GM23248 (cell line): ENCODE measurements at places on chromosomes 7 and 10. TPM values are rescaled to one million over a fixed set of nuclear protein-coding genes. Genes with fewer than 3 reads are reported as not detected.

Gene SPDYE18
- polyA plus RNA-seq: not detected in 2 replicates

Gene EN2
- polyA plus RNA-seq: not detected in 2 replicates

Gene HABP2
- not detected in 2 replicates for polyA plus RNA-seq

Gene RTKN2
- 0.15 and 0.41 TPM in 2 replicates for polyA plus RNA-seq

Gene RNF148
- not detected in 2 replicates for polyA plus RNA-seq

Gene HMX2
- not detected in 2 replicates for polyA plus RNA-seq

Gene LRMDA
- polyA plus RNA-seq: 2.1 and 2.6 TPM in 2 replicates

Gene PLEKHS1
- polyA plus RNA-seq: not detected in 2 replicates

Gene IPMK
- 3.0 and 3.6 TPM in 2 replicates for polyA plus RNA-seq

- DNase-seq: no peak
These were observed 263.4 kb upstream of the PRKCQ start for GRCh38 chr10:6843481-6843881.

DNA sequence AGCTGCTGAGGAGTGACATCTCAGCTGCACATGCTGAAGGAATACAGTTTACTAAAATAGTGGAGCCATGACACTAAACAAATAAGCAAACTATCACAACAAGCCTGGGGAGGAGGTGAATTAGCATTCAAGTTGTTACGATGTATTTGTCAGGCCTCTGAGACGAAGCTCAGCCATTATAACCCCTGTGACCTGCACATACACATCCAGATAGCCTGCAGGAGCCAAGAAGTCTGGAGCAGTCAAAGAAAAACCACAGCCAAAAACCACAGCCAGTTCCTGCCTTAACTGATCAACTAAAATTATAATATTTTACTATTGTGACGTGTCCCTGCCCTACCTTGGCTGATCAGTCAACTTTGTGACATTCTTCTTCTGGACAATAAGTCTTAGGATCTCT lies 68.6 kb downstream of the NSUN6 start:
- DNase-seq: no peak

GRCh38 chr10:89388806-89389205 lies 3.6 kb upstream of the IFIT1 start:
- DNase-seq: no peak

DNA sequence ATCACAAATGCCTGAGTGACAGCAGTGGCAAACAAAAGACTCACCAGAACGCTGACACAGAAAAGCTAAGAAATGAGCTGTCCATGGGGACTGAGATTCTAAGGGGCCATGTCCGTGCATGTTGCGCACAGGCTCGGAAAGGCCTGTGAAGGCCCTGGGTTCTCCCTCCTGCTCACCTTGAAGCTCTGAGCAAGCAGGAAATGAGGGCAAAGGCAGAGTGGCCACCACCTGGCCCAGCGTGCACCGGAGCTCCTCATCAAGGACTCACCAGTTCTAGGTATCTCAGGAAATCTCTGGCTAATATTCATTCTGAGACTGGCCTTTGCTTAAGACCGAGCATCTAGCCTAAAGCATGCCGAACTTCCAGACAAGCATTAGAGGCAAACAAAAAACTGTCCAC lies 52.7 kb downstream of the MAD1L1 start:
- DNase-seq: no peak

DNA sequence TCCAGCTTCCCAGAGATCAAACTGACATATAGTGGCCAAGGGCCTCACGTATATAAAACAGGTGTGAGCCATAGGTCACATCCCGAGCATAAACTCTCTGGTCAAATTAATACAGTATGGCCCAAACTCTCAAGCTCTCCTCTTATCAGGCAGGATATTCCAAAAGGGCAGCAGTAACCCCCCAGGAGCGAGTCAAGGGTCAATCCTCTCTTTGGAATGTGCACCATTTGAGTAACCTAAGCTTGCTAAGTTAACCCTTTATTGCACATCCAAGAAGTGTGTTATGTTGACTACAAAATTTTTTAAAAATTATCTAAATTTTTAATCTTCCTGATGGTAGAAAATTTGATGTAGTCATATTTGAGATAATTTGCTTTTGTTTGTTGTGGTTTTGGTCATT lies 4.5 kb upstream of the TRIM24 start:
- no peak for DNase-seq

- no peak for DNase-seq
These were observed 3.7 kb downstream of the CCNJ start for GRCh38 chr10:96047004-96047649.

- no peak for DNase-seq
These were observed 449.1 kb downstream of the SUGCT start for GRCh38 chr7:40583667-40584444.

DNA sequence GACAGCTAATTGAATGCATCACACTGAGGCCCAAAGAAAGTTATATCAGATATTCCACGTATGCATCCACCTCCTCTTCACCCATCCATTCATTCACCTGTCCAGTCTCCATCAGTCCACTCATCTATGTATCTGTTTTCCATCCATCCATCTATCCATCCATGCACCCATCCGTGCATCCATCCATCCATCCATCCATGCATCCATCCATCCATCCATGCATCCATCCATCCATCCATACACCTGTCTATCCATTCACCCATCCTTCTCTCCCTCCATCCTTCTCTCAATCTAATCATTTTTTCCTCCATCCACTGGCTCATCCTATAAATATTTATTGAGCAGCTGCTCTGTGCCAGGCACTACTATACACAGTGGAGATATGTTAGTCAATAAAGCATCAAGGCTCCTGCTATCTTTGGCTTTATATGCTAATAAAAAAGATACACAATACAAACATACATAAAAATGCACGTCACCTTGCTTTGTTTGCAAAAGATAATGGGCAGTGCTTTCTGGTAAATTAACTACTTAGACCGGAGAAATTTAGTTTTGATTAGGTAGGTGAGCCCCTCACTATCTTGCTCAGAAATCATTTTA lies 442.0 kb upstream of the KLF6 start:
- no peak for DNase-seq

- peak; percentile 37 for DNase-seq
These were observed 366.4 kb downstream of the INHBA start for GRCh38 chr7:41336455-41336952.

GRCh38 chr7:151429560-151430331 lies 10.2 kb downstream of the CRYGN start:
- peak; percentile 30 for DNase-seq

DNA sequence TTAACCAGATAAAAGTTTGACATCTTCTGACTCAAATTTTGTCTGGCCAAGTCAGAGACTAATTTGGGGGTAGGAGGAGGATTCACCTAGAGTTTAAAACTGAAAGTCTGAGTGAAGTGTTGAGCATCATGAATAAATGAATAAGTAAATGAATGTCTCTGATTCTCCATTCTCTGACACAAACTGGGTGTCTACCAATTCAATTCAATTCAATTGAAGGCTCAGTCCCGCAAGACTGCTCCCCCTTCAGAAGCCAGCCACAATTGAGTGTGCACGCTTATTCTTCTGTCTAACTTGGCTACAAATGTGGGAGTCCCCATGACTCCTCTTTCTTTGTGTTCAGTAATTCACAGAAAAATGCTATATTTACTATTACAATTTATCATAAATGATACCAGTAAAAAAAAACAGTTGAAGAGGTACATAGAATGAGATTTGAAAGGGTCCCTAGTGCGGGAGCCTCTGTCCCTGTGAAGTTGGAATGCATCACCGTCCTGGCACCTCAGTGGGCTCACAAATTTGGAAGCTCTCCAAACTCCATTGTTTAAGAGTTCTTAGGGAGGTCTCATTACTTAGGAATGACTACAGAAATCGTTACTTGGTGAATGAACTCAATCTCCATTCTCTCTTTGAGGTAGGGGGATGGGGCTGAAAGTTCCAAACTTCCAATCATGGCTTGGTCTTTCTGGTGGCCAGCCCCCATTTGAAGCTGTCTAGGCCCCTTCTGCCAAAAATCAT lies 243.7 kb upstream of the PHYHIPL start:
- DNase-seq: peak; percentile 59

GRCh38 chr7:150980663-150981062 lies 2.5 kb upstream of the KCNH2 start:
- no peak for DNase-seq

DNA sequence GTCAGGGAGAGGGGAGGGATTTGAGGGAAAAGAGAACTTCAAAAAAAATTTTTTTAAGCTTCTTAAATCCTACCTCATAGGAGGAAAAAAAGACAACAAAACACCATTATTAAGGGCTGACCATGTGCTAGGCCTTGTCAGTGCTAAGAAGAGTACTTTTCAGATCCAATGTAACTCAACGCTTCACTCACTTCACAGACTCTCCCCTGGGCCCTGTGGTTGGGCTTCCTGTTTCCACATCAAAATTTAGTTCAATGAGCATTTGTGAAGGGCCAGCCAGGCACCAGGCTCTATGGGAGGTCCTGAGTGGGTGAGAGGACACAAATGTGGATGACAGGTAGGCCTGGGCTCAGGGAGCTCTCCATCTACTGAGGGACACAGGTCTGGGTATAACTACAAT lies 249.8 kb downstream of the PTEN start:
- DNase-seq: no peak

DNA sequence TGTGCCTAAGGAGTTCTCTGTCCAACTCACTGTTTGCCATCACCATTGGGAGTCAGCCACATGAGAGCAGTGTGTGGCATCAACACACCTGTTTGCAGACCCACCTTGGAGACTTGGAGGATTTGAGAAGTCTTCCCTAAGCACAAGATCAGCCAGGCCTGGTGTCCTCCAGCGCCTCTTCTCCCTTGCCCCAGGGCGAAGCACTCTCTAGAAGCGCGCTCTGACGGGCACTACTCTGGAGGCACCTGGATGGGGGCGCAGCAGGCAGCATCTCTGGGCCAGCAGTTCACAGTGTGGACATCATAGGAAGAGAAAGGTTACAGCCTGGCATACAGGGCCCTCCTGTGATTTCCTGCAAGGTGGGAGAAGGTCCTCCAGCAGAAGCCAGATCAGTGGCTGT lies 289.3 kb downstream of the CELF2 start:
- no peak for DNase-seq

GRCh38 chr7:140003913-140004382 lies 58.8 kb downstream of the PARP12 start:
- peak; percentile 82 for DNase-seq

DNA sequence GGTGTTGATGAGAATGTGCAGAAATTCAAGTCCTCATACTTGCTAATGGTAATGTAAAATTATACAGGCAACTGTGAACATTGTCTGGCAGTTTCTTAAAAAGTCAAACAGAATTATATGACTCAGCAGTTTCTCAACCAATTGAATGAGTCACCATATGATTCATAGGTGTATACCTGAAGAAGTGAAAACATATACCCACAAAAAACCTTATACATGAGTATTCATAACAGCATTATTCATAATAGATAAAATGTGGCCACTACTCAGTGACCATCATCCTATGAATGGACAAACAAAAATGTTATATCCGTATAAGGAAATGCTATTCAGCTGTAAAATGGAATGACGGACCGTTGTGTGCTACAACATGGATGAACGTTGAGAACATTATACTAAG lies 253.5 kb downstream of the MALRD1 start:
- peak; percentile 33 for DNase-seq

DNA sequence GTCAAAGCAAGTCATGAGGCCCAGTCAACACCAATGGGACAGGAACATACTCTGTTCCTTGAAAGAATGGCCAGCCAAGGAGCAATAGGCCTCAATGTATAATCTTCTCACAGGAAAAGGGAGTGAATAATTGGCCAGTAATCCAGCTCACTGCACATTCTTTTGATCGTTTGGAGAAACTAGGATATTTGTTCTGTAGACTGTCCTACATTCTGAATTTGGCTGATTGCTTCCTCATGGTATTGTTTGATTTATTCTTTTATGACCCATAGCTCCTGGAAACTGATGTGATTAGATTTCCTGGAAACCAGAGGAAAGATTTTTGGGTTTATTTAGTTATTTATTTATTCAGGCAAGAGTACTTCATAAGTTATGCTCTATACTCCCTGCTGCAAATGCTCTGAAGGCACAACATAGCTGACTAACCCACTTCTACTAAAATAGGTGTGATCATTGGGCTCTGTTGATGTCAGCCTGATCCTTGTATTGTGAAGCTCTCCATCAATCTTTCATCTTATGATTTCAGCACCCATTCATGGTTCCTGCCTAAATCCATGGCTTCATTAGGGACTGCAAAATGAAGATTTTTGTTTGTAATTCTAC lies 745.2 kb downstream of the SUGCT start:
- no peak for DNase-seq

GRCh38 chr7:35366167-35367155 lies 112.6 kb upstream of the TBX20 start:
- no peak for DNase-seq

DNA sequence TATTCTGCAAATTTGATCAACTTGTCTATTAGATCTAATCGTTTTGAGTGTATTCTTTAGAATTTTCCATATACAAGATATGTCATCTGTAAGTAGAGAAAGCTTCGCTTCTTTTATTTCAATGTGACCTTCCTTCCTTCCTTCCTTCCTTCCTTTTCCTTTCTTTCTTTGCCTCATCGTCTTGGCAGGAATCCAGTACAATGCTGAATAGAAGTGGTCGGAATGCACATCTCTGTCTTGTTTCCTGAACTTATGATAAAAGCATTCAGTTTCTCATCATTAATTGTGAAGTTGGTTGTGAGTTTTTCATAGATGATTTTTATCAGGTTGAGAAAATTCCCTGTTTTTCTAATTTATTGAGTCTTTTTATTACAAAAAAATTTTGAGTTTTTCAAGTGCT lies 300.7 kb upstream of the ZNF32 start:
- DNase-seq: no peak

DNA sequence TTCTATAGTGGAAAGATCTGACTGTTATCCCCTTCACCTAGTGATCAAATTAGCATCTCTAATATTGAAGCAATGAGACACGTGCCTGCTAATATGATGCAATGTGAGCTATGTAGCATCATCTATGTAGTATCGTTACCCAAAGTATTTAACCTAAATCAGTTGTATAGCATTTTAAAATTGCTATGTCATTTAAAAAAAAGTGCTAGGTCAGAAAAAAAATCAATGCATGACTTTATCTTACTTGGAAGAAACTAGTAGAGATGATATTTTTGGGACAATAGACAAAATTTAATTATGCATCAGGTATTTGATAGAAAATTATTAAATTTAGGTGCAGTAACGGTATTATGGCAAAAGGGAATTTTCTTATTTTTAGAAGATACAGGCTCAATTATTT lies 157.3 kb downstream of the CCDC71L start:
- DNase-seq: no peak

GRCh38 chr10:107767185-107767584 lies 602.7 kb upstream of the SORCS1 start:
- peak; percentile 42 for DNase-seq

DNA sequence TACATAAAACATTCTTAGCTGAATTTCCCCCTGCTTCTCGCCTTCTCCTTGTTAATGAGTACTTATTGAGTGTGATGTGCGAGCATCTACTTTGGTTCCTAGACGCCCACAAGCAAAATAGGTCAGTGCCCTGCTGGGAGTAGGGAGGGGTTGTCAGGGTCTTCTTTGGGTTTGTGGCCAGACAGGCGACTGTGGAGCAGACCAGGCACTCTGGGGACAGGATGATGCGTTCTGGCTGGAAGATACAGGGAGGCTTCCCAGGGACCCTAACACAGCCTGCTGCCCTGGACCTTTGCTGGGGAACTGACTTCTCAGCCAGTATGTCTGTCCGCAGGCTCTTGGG lies 227.2 kb downstream of the CUX1 start:
- DNase-seq: peak; percentile 8
